ENCODE measurements at places on chromosomes 5 and 9. TPM values are rescaled to one million over a fixed set of nuclear protein-coding genes. Genes with fewer than 3 reads are reported as not detected.

SPATA31D4 gene
- not detected for total RNA-seq

IL11RA gene
- total RNA-seq, result 40.5 TPM

GDNF gene
- total RNA-seq, result 0.43 TPM

TERT gene
- not detected for total RNA-seq

NOP16 gene
- 9.4 TPM for total RNA-seq

TXNDC8 gene
- total RNA-seq, result not detected

MCIDAS gene
- 0.39 TPM for total RNA-seq

HBEGF gene
- 1.8 TPM for total RNA-seq

NR2F1-AS1 gene
- 5.4 TPM for total RNA-seq

PCDHGA10 gene
- 17.9 TPM for total RNA-seq

CCDC180 gene
- total RNA-seq, result 8.6 TPM

UNC5A gene
- total RNA-seq, result not detected

CDX1 gene
- 0.22 TPM for total RNA-seq

ZDHHC12 gene
- total RNA-seq, result 17.6 TPM

SLC34A1 gene
- not detected for total RNA-seq

AQP3 gene
- total RNA-seq, result 2.4 TPM

DIMT1 gene
- total RNA-seq, result 37.4 TPM

FABP6 gene
- total RNA-seq, result not detected

TMEM252 gene
- not detected for total RNA-seq

DPYSL3 gene
- total RNA-seq, result 111 TPM

GAPT gene
- total RNA-seq, result not detected

VDAC1 gene
- total RNA-seq, result 293 TPM

BTNL3 gene
- total RNA-seq, result not detected

ADGRV1 gene
- 0.13 TPM for total RNA-seq

KCTD16 gene
- 6.1 TPM for total RNA-seq

ABLIM3 gene
- total RNA-seq, result 3.0 TPM

DND1 gene
- 0.13 TPM for total RNA-seq

GLT6D1 gene
- not detected for total RNA-seq

NUTM2G gene
- total RNA-seq, result not detected

MEGF10 gene
- 0.78 TPM for total RNA-seq

OSMR gene
- 145 TPM for total RNA-seq

CYSRT1 gene
- 0.52 TPM for total RNA-seq

ORM2 gene
- total RNA-seq, result not detected

PRRC1 gene
- 94.4 TPM for total RNA-seq
